ENCODE measurements at places on chromosomes 3 and 15.

GRCh38 chr3:179719048-179719734 lies 66.4 kb downstream of the USP13 start:
- no peak for DNase-seq

DNA sequence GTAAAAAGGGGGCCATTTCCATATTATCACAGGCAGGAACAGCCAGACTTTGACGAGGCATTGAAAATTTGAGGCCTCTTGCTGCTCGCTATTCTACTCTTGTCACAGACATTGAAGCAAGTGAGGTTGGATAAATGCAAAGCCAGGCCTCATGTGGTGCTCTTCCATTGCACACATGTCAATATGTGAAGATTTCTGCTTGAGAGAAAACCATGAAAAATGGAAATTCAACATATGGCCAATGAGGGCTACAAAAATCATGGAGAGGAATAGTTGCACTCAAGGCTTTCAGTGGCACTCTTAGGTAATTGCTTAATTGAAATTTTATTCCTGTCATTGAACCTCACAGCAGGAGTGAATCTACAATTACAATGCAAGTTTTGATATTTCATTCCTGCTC lies 185.6 kb upstream of the MBNL1 start:
- DNase-seq, result no peak

- DNase-seq, result no peak
Measured at GRCh38 chr15:39746176-39746575, 36.5 kb downstream of the FSIP1 start.

DNA sequence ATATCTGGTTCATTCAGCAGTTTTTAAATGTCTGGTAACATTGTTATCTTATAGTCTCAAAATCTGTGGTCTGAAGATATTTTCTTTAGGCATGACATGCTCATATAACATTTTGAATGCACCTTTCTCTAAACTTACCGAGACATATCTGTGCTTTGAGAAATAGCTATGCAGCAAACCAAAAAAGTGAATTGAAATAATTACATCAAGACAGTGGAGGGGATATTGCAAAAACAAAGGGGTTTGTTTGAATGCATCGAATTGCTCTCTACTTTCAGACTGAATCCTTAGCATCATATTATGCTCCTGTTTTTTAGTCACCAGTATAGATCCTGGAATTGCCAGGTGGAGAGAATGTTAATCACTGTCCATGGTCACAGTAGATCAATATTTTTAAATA lies 5.1 kb downstream of the ARPP21 start:
- no peak for DNase-seq

GRCh38 chr15:40793216-40793989 lies 13.5 kb upstream of the ZFYVE19 start:
- peak; percentile 92 for DNase-seq

- no peak for DNase-seq
Measured at GRCh38 chr15:35669432-35670045, 123.6 kb upstream of the DPH6 start.

- DNase-seq, result peak; percentile 64
Measured at GRCh38 chr3:162142511-162142910, 645.9 kb downstream of the OTOL1 start.

DNA sequence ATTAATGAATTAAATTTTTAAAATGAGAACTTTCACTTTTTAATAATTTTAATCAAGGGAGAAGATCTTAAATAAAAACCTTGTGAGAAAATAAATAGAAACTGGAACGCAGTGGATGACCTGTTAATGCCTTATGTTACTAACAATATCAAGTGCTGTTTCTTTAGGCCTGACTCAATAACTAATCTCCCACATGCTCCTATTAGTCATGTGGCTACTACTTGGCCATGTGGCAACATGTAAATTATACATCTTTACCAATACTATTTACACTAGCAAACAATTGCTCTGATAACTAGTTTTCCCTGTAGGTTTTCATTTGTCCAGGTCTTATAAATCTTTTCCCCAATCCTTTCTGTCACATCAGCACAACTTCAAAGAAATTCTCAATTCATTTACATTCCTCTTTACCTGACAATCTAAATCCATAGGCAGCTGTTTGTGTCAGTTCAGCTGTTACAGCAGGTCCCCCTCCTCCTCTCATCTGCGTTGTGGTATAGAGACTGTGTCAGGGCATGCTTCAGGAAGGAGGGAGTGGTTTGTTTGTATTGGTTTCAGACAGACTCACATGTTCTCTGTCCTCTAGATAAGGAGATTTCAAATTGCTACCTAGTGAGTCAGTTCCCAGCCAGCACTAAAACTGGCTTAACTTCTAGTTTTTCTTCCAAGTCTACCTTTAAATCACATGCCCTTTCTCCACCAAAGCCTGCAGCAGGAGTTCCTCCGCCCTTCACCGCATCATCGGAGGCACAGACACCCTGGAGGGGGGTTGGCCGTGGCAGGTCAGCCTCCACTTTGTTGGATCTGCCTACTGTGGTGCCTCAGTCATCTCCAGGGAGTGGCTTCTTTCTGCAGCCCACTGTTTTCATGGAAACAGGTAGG lies 11.3 kb upstream of the C3orf52 start:
- peak; percentile 95 for DNase-seq

- DNase-seq, result no peak
Measured at GRCh38 chr3:127431066-127431465, 143.2 kb upstream of the PRR20G start.

DNA sequence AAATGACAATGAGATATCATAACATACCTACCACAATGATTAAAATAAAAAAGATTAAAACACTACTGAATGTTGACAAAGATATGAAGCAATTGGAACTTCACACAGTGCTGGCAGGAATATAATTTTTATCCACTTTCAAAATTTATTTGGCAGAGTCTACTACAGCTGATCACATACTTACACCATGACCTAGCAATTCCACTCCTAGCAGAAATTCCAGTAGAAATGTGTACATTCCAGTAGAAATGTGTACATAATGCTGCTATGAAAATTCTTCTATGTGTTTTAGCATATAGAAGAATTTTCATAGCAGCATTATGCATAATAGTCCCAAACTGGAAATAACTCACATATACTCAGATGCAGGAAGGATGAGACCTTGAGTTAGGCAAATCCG lies 43.5 kb downstream of the IFT57 start:
- DNase-seq, result no peak

- DNase-seq, result peak; percentile 36
Measured at GRCh38 chr3:28348265-28348628, 274 bp upstream of the ZCWPW2 start.

- DNase-seq, result no peak
Measured at GRCh38 chr15:100314809-100315400, 26.9 kb downstream of the ADAMTS17 start.

- DNase-seq, result no peak
Measured at GRCh38 chr3:59412516-59412915, 362.7 kb upstream of the CFAP20DC start.

GRCh38 chr3:106699122-106699521 lies 678.1 kb upstream of the CCDC54 start:
- no peak for DNase-seq

- DNase-seq, result no peak
Measured at GRCh38 chr15:57422113-57422754, 45.9 kb downstream of the CGNL1 start.

- DNase-seq, result no peak
Measured at GRCh38 chr15:60935130-60935529, 294.0 kb downstream of the RORA start.

GRCh38 chr15:98856532-98856907 lies 151.1 kb downstream of the PGPEP1L start:
- peak; percentile 72 for DNase-seq

- no peak for DNase-seq
Measured at GRCh38 chr15:69513450-69513960, 60.9 kb downstream of the RPLP1 start.

GRCh38 chr15:98009971-98010370 lies 49.5 kb downstream of the ARRDC4 start:
- no peak for DNase-seq

DNA sequence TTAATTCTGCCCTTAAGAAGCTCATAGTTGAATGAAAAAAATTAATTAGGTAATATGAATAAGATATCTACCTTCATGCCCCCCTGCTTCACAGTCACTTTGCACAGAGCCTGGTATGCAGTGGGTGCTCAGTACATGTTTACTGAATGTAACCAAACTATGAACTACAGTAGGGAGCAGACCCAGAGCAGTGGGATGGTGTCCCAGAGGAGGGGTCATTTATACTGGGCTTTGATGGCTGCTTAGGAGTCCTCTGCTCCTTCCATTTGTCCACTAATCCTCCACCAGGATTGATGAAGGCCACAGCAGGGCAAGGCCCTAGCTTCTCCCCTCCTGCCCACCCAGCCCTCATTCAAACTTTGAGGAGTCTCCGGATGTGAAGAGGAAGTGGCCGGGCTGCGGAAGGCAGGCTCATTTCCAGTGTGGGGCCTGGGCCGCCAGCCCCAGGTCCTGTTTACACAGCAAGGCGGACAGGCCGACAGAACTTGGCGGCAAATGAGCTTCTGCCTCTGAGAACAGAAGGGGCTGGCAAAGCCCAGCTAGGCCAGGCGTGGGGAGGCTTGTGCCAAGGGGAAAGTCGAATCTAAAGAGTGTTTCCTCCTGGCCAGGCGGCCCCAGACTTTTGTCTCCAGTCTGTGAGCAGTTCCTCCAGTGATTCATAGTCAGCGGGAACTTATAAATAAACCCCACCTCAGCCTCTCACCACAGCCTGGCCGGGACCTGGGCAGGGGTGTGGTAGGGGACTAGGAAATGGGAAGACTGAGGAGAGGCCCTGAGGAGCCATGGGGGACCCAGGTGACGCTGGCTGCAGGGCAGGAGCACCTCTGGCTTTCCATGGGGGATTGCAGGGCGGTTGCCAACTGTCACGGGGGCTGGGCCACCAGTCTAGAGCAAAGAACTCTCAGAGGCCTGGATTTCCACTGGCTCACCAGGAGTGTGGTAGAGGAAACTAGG lies 51.6 kb upstream of the LCTL start:
- DNase-seq, result peak; percentile 36

GRCh38 chr3:13524979-13525669 lies 23.8 kb upstream of the FBLN2 start:
- DNase-seq, result no peak

DNA sequence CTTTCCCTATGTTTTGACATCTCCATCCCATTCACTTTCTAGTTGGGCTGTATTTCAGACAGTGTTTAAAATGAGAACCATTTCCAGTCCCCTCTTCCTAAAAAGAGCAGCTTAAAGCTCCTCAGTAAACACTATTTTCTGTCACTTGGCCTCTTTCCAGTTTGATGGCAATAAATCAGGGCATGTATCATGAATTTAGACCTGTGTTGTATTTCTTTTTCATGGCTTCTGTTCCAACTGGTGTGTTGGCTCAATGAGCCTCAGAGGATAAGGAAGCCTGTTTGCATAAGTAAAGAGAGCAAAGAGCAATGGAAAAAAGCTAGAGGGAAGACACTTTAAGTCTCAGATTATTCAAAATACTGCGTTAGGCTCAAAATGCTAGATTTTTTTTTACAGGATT lies 7.2 kb downstream of the CCDC80 start:
- no peak for DNase-seq

GRCh38 chr15:47788685-47789084 lies 71.4 kb downstream of the SEMA6D start:
- no peak for DNase-seq

- DNase-seq, result no peak
Measured at GRCh38 chr3:67688231-67688630, 33.8 kb upstream of the SUCLG2 start.

DNA sequence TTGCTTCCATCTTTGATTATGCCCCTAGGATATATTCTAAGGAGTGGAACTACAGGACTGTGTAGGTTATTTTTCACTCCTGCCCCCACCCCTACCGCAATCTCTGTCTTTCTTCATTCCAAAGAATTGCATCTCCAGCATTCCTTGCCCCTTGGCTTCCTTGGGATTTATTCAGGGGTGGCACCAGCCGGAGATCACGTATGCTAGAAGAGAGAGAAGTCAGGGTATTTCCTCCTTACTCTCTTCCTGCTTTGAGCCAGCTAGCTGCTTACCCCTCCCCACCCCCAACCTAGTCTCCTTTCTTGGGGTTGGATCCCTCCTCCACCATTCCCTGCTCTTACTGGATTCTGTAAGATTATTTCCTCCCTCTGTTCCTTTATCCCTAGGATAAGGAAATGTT lies 35.0 kb upstream of the DENND4A start:
- no peak for DNase-seq

DNA sequence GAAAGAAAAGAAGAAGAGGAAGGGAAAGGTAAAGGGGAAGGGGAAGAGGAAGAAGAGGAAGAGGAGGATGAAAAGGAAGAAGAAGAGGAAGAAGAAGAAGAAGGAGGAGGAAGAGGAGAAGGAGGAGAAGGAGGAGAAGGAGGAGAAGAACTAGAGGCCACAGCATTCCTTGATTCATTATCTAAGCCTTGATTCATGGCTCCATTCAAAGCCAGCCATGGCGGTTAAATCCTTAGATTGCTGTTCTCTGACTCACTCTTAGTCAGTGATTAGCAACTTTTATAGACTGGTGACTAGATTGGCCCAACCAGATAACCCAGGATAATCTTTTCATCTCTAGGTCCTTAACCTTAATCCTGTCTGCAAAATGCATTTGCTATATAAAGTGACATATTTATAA lies 47.6 kb downstream of the OSTN start:
- peak; percentile 57 for DNase-seq

DNA sequence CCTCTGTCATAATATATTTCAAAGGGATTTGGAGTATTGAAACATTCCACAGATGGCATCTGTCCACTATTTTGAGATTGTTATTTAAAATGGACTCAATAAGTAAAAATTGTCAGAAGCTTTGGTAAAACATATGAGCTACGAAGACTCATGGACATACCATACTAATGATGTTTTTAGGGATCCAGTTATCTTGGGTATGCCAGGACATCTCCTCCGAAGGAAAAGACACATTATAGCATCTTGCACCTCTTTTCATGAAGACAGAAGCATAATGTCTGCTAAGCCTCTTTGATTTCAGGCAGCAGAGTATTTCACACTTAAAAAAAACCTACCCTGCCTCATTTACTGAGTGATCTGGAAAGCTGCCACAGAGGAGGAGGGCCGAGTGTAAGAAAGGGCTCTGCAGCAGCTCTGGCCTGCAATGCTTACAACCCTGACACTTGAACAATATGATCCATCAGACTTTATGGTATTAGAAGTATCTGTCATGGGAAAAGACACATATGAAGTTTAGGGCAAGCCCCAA lies 284.8 kb downstream of the TUSC7 start:
- DNase-seq, result no peak

- DNase-seq, result no peak
Measured at GRCh38 chr15:66704803-66705153, 2.7 kb downstream of the SMAD6 start.

DNA sequence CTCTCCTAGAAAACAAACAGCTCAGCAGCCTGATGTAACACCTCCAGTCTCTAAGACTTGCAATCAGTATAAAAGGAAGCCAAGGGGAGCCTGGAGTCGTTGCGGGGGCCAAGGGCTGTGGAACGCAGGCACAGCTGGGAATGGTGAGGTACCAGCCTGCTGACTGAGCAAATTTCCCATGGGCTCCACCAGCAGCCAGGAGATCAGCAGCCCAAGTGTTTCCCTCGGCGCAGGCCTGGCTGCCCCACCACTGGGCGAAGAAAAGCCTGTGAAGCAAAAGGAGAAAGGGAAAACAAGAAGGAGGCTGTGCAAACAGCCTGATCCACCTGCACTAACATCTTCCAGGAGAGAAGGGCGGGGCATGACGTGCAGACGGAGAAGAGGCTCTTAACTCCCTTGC lies 155.3 kb downstream of the SHQ1 start:
- DNase-seq, result no peak
